ENCODE measurements at places on chromosomes 12 and 14.
A peak's percentile ranks its signal among the peaks of the same experiment; 100 is the strongest.

GRCh38 chr12:12181511-12181910, 85.3 kb downstream of the LRP6 start:
- DNase-seq, result no peak

GRCh38 chr14:102922490-102923200, at the start of gene AMN:
Gene AMN, plus strand, starts transcription at chr14:102922663. Its CDS starts 26 bp downstream, at chr14:102922689.
- DNase-seq, result no peak

DNA sequence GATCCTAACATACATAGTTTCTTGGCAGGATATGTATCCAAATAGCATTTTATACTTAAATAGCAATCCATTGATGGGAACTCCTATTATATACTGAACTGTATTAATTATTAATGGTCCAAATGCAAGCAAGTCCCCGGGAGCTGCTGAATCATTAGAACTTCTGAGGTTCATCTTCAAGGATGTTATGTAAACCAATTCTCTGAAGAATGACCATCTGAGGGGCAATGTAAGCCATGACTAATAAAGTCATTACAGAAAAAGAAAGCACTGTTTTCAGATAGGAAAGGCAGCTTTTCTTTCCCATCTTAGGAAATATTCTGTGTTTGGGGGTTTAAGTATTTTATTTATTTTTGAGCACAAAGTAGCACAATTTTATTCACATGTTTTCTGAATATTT, 166.1 kb upstream of the SLC16A7 start:
- no peak for DNase-seq

DNA sequence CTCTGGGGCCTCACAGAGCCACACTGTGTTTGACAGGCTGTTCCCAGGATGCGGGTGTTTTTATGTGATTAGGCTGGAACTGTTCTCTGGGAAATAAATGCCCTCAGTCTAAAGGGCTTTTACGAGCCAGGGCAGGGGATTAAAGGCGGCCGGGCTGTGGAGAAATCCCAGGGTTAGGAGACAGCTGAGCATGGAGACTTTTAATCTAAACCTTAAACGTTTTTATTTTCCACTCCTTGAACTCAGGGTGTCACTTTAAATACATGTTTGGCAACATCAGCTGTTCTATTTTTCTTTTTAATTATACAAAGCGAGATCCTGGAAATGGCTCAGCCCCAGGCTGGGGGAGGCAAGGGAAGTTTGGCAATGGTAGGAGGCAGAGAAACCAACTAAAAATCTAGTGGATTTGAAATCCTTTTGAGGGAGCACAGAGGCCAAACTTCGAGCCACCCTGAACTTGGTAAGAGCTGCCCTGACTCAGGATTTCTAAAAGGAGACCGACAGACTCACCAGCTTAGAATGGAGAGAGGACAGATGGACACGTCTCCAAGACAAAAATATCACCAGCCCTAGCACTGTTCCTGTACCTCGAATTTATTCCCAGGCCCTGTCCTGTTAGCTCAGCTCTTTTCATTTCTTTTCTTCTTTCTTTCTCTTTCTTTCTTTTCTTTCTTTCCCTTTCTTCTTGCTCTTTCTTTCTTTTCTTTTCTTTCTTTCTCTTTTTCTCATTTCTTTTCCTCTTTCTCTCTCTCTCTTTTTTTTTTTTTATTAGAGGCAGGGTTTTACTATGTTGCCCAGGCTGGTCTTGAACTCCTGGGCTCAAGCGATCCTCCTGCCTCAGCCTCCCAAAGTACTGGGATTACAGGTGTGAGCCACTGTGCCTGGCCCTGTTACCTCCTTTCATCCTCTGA, 15.8 kb upstream of the ORAI1 start:
- DNase-seq, result no peak

GRCh38 chr12:54033980-54034784, 1.3 kb downstream of the HOXC5 start:
- DNase-seq, result no peak

DNA sequence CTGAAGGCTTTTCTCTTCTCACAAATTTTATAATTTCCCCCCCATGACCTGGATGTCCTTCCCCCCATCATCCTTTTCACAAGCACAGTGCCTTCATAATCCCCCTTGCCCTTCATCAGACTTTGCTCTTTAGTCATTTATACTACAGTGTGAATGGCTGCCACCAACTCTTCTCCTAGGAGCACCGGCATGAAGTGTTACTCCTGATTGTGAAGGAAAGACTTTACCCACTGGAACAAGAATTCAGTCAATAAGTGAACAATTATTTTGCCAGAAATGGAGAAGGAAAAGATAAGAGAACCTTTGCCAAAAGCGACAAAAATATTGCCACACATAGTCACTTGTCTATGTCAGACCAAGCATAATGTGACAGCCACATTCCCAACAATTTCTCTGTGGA, 5.0 kb downstream of the SERPINA9 start:
- DNase-seq, result no peak

- DNase-seq, result no peak
These were observed 368.6 kb downstream of the BCL11B start for GRCh38 chr14:98903371-98903770.

- peak; percentile 7 for DNase-seq
These were observed 66.4 kb upstream of the MAP1LC3B2 start for GRCh38 chr12:116492703-116493324.

- DNase-seq, result no peak
These were observed 164.7 kb upstream of the CCND2 start for GRCh38 chr12:4108803-4109345.

DNA sequence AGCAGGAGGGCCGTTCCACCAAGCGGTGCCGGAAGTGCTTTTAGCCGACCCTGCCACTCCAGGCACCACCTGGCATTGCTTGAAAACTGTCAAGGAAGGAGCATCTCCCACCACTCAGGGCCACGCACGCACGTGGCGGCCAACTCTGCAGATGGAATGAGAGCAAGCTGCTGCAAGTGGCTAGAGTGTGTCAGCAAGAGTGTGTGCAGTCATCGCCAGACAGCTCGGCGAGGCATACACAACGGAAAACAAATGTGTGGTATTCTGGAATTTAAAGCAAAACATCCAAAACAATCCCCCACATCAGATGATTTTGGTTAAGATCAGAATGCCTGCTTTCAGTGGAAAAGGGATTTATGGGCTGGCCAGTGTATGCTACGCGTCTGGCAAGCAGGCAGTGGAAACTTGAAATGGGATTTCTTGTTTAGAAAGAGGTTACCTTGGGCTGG, 11.2 kb downstream of the CD9 start:
- DNase-seq, result no peak

GRCh38 chr12:57893431-57894353, 47.2 kb upstream of the CTDSP2 start:
- no peak for DNase-seq

- no peak for DNase-seq
These were observed 131.1 kb downstream of the ETV6 start for GRCh38 chr12:11780521-11781101.

- DNase-seq, result no peak
These were observed 32.6 kb upstream of the DAAM1 start for GRCh38 chr14:59155886-59156285.

DNA sequence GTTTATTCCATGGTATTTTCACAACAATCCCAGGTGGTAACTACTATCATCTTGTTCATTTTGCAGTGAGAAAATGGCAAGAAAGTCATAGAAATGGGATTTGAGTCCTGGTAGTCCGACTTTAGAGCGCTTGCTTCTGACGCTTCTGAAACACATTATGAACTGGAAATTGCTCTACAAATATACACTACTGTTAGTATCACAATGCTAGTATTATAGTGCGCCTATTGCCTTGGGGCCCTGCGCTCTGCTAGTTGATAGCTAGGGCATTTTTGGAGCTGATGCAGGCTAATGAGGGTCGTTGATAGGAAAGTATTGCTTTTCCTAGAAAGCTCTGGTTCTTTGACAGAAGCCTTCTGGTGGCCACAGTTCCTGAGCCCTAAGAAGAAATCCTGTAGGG, 61.0 kb downstream of the ETV6 start:
- DNase-seq, result no peak

GRCh38 chr12:102879144-102879763, 37.8 kb downstream of the PAH start:
- DNase-seq, result peak; percentile 47

Measured in Jurkat, Clone E6-1 (cell line).